ENCODE measurements at places on chromosomes 12 and 14.

DNA sequence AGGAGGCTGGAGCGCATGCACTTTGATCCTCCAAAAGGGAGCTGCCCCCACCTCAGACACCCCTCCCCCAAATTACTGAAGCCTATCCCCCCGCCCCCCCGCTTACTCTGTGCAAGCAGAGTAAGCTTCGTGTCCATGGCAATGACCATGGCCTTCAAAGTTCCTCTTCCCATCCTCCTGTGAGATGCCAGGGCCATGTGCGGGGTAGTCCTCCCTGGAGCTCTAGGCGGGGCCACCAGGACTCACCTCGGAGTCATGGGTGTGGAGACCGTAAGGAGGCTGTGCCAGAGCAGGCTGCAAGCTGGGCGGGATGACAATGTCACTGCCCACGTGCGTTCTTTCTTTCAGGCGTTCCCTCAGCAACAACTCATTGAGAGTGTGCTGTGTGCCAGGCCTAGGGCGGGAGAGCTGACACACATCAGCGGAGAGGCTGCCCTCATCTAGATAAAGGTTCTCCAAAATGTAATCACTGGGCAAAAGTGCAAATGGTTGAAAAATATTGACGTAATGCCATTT lies 66.8 kb downstream of the C14orf132 start:
- no peak for DNase-seq

- peak; percentile 70 for DNase-seq
Observed at GRCh38 chr14:73245480-73246325, 8.4 kb downstream of the PAPLN start.

DNA sequence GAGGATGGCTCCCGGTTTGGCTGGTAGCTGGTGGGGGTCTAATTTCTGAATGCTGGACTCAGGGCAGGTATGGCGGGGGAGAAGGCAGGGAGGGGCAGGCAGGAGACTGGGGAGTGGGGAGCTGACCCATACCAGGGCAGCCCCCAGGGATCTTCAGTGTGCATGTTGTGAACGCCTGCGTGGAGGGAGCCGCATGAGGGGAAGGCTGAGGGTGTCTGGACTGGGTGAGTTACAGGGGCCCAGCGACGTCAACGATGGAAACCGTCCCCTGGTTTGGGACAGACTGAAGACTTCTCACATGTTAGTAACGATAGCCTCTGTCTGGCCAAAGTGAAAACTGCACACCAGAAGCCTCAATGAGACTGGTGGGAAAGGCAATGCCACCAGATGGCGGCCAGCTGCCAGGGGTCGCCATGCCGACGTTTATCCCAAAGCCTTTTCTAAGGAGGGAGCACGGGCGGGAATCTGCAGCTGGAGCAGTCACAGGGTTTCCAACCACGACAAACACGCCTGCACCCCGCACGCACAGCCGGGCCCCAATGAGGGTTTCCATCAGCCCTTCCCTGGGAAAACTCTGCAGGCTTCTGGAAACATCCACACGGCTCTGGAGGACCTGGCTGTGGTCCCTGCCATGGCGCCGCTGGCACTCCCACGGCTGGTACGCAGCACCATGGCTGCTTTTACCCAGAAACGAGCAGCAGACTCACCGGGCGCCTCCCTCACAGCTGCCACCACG lies 14.0 kb downstream of the PGAM5 start:
- DNase-seq = no peak

DNA sequence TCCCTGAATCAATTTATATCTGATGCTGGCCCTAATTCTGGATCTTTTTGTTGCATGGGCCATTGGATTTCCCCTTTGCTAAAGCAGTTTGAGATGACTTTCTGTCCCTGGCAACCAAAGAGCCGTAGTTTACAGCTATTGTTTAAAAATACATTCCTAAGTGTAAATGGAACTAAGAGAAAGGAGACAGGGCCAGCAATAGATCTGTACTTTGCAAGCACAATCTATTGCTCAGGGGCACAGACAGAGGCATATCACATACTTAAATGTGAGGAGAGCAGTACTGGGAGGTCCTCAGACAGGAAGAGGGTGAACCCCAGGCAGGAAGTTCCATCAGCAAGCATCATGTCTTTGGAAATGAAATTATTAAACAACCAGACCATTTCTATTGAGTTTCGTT lies 126.6 kb downstream of the ZFP36L1 start:
- no peak for DNase-seq

DNA sequence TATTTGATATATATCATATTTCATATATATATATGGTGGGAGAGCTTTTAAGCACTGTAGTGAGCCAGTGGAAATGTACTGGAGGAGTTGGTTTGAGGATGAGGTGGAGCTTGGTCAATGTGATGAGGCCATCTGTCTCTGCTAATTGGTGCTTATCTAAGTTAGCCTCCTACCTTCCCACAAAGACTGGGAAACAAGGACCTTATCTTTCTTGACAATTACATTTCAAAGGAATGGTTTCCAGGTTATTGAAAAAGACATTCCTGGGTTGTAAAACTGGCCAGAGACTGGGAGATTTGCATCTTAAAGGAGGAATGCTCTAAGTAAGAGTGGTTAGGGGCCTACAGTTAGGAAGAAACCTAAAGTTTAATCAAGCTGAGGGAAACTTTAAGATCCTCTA lies 212.8 kb upstream of the SYT1 start:
- DNase-seq = no peak

GRCh38 chr14:94598816-94599655 lies 13.2 kb upstream of the SERPINA3 start:
- DNase-seq = peak; percentile 92

DNA sequence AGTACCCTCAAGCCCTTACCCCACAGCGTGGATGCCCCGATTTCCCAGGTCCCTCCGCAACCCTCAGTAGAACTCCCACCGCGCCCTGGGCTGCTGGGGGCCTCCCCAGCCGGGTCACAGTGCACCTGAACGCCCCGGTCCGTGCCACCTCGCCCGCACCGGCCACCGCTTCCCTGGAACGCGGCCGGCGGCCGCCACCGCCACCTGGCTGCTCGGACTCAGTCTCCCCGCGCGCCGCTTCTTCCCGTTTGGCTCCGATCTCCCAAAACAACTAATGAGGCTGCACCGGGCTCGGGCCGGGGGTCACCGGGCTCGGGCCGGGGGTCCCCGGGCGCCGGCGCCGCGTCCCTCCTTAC lies 1.0 kb downstream of the ITPK1 start:
- no peak for DNase-seq

DNA sequence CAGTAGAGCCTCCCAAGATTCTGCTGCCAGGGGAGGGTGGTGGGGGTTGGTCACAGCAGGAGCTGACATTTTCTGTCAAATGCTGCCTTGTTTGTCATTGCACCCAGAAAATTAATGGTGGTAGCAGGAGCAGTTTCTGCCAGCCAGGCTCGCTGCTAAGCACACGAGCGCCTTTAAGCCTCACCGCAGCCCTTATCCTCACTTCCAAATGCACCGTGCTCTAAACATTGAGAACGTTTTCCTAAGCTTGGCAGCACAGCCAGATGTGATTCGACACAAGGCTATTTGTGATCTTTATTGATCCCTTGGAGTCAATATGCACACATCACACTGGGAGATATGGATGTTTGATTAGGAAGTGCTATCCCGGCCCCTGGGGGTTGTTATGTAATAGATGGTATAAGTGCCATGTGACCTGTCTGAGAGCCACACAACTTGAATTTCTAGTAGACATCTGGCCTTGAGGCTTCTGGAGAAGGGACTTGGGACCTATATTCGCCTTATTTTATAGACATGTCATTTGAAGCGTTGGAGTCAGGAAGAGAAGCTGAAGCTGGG lies 31.6 kb upstream of the BEGAIN start:
- DNase-seq = no peak
